ENCODE measurements at places on chromosomes 11 and 22.

- DNase-seq, result no peak
Observed at GRCh38 chr11:45677770-45678512, 12.5 kb upstream of the CHST1 start.

GRCh38 chr11:113057038-113057437 is 95.8 kb downstream of the NCAM1 start:
- DNase-seq, result no peak

- DNase-seq, result no peak
Observed at GRCh38 chr22:35685731-35686130, 31.9 kb upstream of the APOL5 start.

DNA sequence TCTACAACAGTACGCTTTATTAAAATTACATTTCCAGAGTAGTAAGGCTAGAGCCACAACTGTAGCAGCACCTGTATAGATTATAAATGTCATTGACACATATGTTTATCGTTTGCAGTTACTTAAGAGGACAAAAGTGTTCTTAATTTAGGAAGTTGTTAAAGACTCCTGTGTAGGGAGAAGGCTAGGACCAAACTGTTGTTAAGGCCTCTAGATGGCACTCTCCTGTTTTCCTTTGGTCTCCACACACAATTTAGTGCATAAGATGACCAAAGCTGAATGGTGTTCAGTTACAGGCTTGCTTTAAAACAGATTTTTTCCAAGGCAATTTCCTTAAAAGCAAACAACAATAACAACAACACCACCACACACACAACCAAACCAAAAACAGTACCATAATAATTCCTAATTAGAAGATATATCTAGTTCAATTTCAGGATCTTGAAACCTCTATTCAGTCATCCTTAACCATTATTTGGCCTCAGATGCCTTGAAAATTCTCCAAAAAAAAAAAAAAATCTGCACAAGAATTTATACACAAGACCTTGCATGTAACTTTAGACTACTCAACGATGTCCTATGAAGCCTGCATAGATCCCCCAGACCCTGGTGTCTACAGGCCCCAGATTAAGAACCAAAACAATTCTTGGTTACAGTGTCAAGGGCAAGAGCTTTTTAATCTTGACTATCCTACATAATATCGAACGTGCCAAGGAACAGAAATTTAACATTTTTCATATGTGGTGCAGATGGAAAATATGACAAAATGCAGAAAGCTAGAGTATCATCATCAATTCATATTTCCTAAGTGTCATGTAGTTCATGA is 42.6 kb upstream of the APOA1 start:
- peak; percentile 47 for DNase-seq

DNA sequence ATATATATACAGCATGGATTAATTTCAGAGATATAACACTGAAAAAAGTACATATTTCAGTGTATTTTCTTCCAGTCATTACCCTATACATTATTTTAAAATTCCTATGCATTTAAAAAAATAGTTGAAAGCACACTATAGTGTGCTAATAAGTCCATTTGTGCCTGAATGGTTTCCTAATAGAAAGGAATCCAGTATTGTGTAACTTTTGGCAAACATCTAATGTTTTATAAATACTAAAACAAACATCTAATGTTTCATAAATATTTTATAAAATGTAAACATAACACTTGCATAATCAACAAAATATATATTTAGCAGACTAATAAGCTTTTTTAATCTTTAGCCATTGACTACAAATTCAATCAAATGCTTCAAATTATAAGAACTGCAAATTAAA is 126.6 kb upstream of the FIBIN start:
- DNase-seq, result no peak

DNA sequence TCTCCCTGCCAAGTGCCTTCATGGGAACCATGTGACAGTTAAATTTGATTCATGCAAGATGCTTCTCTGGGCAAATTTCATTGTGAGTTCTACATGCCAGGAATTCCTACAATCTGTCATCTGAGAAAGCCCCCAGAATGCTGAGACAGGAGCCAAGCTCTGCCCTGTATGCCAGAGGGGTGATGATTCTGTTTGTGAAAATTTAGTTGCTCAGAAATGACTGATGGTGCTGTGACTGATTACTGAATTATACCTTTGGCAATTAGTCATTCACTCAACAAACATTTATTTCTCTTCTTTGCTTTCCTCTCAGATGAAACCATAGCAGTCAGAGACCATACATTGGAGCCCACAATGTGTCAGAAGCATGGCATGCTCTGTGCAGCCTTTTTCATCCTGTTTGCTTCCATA is 69.0 kb upstream of the ZBED5 start:
- no peak for DNase-seq

DNA sequence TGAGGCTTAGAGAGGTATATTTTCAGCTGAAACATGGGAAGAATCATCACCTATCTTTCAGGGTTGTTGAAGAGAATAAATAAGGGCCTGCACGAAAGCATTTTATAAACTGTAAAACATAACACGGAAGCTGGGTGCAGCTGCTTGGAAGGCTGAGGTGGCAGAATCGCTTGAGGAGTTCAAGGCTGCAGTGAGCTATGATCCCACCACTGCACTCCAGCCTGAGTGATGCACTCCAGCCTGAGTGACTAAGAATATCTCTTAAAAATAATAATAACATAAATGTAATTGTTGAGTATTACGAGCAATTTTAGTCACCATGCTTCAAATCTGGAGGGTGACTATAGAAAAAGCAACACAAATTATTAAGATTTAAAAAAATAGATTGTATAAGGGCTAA is 16.3 kb downstream of the RBFOX2 start:
- DNase-seq, result no peak

- no peak for DNase-seq
Observed at GRCh38 chr22:24155627-24156140, 25.6 kb upstream of the SUSD2 start.

- no peak for DNase-seq
Observed at GRCh38 chr11:92511522-92512203, 287.0 kb downstream of the FAT3 start.
